ENCODE measurements at places on chromosomes 3 and 15. TPM values are rescaled to one million over a fixed set of nuclear protein-coding genes. Genes with fewer than 3 reads are reported as not detected.

MNS1 gene
- 2.9 TPM for total RNA-seq

PRRT3 gene
- 1.5 TPM for total RNA-seq

TRPM1 gene
- not detected for total RNA-seq

SLMAP gene
- total RNA-seq, result 231 TPM

SNAPC5 gene
- 33.9 TPM for total RNA-seq

NPAP1 gene
- total RNA-seq, result 0.08 TPM
